ENCODE measurements at places on chromosomes 5 and 9.

- DNase-seq = no peak
Measured at GRCh38 chr5:119930490-119930889, 301.1 kb downstream of the FAM170A start.

DNA sequence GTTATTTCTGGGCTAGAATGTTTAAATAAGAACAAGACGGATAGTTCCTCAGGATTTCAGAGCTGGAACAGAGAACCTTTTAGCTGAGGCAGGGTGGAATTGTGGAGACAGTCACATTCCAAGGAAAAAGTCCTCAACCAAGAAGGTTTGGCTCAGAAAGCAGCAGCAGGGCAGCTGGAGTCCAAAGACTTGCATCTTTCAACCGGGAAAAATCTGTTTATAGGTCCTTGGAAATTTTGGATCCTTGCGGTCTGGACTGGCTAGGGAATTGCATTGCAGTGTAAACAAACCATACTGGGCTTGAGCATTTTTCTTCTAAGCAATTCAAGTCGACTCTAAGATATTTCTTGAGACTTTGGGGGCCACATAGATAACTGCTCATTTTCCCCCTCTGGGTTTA is 40.8 kb upstream of the HMHB1 start:
- DNase-seq = no peak

DNA sequence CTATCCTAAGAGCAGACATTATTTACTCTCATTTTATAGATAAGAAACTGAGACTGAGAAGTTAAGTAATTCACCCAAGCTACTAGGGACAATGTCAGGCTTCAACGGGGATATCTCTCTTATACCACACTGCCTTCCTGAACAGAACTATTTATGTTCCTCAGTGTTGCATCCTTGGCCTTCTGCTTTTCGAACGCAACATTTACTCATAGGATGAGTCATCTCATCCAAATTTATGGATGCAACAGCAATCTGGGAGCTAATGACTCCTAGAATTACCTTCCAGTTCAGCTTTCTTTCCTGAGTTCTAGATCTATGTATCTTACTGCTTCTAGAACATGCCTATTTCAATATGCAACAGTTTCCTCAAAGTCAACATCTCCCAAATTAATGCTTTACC is 103.6 kb upstream of the PAM start:
- no peak for DNase-seq

DNA sequence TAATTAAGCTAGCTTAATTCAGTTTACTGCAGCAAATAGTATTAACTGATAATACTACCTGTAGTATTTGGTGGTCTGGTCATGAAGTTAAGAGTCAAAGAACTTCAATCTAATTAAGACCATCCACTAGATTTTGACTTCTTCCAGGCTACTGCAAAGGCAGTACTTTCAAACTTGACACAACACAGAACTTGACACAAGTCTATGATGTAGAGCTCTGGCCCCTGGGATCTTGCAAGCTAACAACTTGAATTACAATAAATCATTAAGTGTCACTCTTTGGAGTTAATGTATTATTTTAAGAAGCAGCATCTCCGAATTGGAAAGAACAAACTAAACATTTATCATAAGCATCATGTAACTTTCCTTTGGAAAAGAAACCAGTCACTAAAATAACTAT is 40.9 kb downstream of the UIMC1 start:
- no peak for DNase-seq

DNA sequence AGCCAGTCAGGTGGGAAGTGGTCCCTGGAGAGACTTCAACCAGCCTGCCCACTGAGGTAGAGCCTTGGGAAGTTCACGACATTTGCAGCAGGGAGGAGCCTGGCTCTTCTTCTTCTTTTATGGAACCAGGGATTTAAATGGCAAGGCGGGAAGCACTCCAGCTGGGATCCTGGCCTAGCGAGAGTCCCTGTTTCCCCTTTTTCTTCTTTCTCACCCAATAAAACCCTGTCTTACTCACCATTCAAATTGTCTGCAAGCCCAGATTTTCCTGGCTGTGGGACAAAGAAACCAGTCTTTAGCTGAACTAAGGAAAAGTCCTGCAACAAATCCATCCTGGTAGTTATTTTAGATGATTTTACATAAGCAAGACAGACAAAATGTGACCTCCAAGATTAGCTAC is 503.7 kb downstream of the CDH10 start:
- DNase-seq = no peak

- DNase-seq = no peak
Measured at GRCh38 chr5:15614679-15615078, 114.7 kb downstream of the FBXL7 start.

DNA sequence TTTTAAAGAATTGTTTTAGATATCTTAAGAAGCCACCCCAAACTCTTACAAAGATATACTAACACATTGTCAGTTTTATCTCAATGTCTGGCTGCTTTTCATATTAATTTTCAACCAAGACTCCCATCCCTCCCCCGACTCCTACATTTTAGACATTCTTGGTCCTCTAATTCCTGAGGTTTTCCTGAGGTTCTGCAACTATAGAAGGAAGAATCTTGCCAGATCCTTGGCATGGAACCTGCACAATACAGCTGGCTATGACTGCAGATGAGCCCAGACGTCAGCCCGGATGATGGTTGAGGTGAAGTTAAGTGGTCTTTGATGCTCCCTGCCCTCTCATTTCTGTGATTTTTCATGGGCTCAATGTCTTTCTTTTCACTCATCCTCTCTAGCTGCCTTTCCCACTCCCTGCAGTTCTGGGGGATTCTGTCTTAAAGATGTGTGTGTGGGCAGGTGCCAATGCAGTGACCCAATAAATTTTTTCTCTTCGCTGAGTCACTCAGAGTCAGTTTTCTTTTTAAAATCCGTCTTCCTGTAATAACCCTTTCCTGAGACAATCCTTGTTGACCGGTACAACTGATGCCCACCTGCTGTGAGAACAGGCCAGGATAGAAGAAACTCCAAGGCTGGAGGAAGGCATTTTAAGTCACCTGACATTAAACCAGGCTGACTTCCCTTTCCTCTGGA is 237.8 kb upstream of the GAS1 start:
- no peak for DNase-seq

DNA sequence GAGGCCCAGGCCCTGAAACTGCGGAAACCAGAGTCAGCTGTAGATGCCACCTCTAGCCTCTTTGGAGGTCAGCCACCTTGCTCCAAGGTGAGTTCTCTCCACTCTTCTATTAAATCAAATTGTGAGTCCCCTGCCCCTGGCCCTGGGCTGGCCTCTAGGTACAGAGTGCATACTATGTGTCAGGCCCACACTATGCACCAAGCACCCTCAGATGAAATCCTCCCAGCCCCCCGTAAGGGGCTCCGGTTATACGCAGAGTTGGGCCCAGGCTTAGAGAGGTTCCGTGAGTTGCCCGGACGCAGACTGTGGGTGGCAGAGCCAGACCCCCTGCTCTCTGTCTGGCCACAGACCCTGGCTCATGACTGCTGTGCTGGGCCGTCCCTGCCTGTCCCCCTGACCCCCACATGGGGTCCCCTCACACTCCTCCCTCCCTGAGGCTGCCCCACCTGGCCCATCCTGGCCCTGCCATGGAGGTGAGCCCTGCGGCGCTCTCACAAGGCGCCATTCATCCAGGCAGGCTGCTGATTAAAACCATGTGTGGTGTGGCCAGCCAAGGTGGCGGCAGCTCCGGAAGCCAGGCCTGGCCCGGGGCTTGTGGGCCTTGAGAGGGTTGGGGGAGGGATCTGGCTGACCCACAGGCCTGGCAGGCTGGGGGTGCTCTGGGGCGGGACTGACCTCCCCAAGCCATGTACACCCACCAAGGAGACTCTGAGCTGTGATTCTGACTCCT is 65.5 kb upstream of the SYNPO start:
- no peak for DNase-seq

- DNase-seq = no peak
Measured at GRCh38 chr9:70534471-70534870, 120.0 kb upstream of the KLF9 start.

DNA sequence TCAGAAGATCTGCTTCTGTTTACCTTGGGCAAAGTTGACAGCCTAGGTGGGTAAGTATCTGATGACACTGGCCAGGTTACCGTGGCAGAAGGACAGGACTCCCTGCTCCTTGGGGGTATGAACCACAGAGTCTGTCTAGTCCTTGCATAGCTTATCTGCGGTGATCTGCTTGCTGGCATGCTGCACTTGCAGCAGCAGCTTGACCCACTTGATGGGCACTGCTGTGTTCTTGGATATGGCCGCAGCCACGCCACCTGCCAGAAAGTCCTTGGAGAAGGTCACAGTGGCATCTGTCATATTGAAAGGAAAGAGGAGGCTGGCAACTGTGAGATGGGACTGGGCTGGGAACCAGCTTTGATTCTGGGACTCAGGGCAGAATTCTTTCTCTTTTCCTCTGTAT is 35.9 kb upstream of the POC5 start:
- DNase-seq = no peak

GRCh38 chr5:94480486-94480885 is 137.9 kb downstream of the KIAA0825 start:
- DNase-seq = no peak

GRCh38 chr5:90866915-90867731 is 308.5 kb downstream of the ADGRV1 start:
- DNase-seq = no peak

DNA sequence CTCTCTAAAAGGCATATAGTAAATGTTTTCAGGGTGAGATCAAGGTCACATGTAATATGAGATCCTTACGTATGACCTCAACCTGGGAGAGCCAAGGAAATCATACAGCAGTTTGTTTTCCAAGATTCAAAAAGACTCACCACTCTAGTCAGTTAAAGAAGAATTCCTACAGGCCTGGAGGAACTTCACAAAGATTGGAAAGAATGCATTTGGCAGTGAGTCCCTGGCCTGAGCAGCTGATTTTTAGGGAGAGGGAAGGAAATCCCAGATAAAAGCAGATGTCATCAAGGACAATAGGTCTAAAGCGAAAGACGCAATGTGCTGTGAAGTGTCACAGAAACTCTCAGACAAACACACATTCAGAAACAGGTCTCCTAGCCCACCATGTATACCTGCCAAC is 424.0 kb upstream of the ZNF462 start:
- DNase-seq = no peak

DNA sequence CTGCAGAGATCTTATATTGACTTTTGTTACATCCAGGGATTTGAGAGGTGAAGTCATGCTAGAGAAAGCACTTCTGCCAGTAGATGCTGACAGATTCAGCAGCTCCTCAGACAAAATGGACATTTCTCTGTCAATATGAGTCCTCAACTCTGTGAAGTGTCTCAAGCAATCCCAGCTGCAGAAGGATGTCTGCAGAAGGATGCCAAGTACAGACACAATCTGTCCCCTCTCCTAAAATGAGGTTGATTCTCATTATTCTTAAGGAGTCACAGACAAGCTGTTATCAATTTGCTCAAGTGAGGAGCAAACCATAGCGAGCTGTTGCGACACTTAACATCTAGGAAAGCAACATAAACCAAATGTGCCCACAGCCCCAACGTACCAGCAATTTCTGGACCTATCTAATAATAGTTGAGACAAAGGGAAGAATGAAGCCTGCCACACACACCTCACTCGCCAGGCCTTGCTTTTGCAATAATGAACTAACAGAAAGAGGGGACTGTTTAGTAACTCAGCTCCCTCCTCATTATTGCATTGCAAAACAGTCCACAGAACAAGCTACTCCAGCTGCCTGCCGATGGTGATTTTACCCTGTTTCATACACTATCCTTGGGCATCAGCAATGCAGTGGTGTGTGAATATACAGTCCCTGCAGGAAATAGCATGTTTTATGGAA is 364.2 kb upstream of the PDE4D start:
- no peak for DNase-seq

- DNase-seq = no peak
Measured at GRCh38 chr9:14275331-14275730, 38.6 kb downstream of the NFIB start.

GRCh38 chr5:143714629-143715028 is 97.3 kb upstream of the HMHB1 start:
- DNase-seq = no peak

DNA sequence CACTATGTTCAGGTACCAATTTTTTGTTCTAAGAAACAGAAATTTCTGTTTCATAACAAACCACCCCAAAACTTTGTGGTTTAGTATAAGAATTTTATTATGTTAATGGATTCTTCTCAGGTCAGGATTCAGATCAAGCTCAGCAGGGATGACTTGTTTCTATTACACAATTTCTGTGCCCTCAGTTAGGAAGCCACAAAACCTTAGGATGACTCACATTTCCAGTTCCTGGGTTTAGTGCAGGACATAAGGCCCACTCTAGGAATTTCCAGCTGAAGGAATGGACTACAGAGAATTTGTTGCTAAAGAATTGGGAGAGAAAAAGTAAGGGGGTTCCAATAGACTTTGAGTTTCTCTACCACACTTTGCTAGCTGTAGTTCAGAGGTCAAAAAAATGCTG is 629.3 kb downstream of the ANXA1 start:
- no peak for DNase-seq

- no peak for DNase-seq
Measured at GRCh38 chr5:128825826-128826225, 139.5 kb upstream of the SLC27A6 start.

GRCh38 chr9:27402626-27403025 is 105.7 kb upstream of the EQTN start:
- no peak for DNase-seq

- DNase-seq = no peak
Measured at GRCh38 chr9:88804254-88804596, 187.0 kb upstream of the S1PR3 start.

- no peak for DNase-seq
Measured at GRCh38 chr5:31680528-31680927, 41.6 kb downstream of the PDZD2 start.

DNA sequence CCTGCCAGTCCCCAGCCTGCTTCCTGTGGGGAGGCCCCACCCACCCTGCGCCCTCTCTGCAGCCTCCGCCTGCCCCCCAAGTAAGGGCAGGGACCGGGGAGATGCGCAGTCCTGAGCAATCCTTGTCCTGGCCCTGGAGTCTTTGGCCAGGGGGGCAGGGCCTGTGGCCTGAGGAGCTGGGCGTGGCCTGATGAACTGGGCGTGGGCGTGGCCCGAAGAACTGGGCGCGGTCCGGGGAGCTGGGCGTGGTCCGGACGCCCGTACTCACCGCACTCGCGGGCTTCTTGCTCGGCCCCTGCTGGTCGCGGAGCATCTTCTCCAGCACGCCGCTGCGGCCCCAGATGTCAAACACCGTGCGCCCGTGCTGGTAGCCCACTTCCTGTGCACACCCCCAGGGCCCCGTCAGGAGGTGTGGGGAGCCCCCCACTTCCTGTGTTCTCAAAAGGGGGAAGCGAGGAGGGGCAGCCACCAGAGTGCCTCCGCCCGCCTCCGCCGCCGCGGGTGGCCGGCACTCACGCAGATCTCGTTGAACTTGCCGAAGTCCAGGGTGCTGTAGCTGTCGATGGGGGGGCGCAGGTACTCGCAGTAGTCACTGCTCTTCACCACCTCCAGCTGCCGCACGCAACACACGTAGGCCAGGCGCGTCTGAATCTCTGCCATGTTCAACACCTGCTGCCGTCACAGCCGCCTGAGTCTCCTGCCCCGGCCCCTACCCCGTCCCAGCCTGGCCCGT is 2.7 kb upstream of the NSMF start:
- no peak for DNase-seq

DNA sequence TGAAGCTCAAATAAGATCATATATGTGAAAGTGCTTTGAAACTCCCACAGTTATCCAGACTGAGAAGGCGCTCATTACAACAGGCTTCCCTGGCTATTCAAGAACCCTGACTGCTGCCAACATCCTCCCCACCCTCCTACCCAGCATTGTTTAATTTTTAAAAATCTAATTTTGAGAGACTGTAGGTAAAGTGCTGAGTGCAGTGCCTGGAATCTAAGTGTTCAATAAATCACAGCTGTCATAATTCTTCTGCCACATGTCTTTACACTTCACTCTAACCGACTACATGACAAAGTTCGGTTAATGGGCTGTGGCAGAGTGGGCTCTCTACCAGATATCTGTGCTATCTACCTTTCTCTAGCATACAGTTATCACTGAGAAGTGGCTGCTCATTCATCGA is 255.6 kb upstream of the C9orf72 start:
- DNase-seq = no peak

- DNase-seq = no peak
Measured at GRCh38 chr5:173807181-173807655, 80.9 kb upstream of the CPEB4 start.

All from SHP77 treated with DMSO at 0.1 percent for 48 hours (cell line).